ENCODE measurements at places on chromosomes 2 and 18.

- DNase-seq = no peak
Measured at GRCh38 chr2:30680121-30680520, 127.1 kb downstream of the CAPN13 start.

DNA sequence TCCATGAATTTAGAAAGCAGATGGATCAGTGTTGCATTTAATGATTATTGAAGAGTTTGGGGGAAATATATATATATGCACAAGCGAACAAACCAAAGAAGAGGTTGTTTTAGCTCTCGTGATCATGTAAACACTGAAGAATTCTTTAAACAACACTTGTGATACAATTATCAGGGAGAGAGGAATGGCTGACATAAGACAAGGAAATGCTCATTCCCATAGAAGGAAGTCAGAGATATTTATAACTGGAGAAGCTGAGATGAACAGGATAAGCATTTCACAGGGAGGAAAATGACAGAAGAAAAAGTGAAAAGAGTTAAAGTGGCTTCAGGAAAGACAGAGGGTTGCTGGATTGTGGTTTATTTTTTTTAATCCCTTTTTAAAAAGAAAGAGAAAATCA is 10.6 kb upstream of the COL6A3 start:
- DNase-seq = no peak

GRCh38 chr18:49612515-49613033 is 50.7 kb downstream of the LIPG start:
- DNase-seq = no peak

DNA sequence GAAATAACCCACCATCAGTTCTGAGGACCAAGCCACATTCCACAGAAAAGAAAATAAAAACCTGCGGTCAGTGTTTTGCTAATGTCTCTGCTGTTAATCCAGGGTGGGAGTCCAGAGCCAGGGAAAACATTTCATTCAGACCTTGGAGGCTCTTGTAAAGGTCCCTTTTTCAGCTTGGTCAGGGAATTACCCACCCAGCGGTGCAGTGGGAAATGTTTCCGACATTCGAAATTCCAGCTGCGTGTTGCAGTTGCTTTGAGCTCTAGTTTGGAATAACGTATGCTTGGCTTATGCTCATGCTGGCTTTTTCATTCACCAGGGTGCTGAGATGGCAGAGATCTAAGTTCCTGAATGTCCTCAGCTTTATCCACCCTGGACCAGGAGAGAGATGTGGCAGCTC is 219.1 kb downstream of the TRIB2 start:
- no peak for DNase-seq
